ENCODE measurements at places on chromosomes 6 and 20.

DNA sequence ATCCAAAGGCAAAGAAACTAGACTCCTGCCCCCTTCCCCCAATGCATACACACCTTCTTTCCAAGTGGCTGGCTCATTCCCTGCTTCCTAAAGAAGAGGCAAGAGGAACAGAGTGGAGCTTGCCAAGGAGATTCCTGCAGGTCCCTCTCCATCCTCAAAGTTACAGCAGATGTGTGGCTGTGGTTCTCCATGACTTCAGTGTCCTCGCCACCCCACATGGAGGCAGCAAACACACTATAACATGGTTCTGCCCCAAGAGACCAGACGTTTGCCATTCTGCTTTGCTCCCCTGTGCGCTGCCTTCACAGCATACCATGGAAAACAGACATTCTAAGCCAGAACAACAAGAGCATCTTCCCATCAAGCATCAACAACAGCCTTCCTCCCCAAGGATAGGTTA, 84.4 kb downstream of the BACH2 start:
- DNase-seq, result no peak

DNA sequence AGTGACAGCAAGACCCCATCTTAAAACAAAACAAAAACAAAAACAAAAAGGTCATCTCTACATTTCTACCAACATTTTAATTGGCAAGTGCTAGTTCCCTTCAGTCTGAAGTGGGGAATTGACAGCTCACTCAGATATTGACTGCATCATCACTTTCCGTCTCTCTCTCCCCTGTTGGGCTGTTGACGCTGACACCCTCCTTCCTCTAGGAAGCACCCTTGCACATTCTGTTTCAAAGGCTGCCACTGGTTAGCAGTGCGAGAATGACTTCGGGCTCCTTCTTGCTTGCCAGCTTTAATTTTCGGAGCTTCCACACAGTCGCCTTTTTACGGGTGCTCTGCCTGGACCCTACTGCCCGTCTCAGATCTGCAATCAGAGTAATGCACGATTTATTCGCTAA, 96.6 kb upstream of the INSM1 start:
- DNase-seq, result no peak

DNA sequence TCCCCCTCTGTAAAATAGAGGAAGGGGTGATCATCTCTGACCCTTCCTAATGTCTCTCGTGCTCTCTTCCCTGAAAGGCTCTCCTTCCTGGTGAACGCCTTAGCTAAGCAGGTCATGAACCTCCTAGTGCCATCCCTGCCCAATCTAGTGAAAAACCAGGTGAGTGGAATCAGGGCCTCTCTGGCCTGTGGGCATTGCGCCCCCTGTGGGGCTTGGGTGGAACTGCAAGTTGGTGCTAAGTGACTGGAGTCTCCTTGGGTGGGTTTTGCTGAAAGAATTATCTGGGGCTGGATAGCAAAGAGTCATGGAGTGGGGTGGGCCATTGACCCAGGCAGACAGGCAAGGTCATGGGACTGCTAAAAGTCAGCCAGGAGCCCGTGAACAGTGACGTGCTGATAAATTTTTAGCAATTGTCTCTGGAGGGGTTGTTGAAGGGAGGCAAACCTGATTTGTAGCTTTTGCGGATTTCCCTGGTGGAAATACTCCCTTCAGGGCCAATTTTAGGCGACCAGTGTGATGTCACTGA, 8.9 kb downstream of the BPIFB1 start:
- DNase-seq, result peak; percentile 74

DNA sequence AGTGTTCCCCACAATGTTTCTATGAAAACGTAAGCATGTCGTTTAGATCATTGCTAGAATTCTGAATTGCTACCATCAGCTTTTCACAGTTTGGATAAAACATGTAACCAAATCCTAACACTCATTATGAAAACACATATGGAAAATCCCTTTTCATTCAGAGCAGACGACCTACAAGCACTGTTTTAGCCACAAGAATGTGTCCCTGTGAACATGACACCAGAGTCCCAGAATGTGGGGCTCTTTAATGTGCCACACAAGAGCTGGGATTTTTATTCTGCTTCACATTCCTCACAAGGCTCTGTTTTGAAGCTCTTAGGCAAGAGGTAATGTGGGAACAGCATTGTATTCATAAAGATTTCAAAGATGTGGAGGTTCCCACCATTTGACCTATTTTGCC, 141.1 kb upstream of the CITED2 start:
- DNase-seq, result no peak

DNA sequence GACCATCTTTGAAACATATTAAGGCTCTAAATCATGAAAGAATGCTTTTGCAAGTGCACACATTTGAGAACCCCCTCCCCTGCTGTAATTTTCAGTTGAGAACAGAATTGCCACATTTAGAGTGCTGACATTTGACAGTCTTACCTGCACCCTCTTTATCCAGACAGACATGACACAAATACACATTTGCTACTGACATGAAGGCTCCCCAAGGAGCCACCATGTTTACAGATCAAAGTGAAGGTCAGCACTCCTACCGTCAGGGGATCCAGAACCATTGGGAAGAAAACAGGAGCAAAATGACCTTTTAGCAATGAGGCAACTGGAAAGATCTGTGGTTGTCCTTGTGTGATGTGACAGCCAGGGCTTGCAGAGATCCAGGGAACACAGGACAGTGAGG, 315.4 kb upstream of the CNR1 start:
- DNase-seq, result no peak

DNA sequence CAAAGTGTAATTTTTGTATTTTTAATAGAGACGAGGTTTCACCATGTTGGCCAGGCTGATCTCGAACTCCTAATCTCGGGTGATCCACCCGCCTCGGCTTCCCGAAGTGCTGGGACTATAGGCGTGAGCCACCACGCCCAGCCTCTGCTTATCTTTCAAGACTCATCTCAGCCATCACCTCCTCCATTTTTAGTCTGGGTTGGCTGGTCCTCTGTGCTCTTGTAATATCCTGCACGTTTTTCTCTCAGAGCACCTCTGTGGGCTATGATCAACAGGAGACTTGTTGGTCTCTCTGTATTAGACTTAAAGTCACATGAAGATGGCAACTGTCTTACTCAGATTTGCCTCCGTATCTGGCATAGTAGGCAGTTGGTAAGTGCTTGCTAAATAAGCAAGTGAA, 7.6 kb downstream of the NOTCH4 start:
- no peak for DNase-seq

GRCh38 chr6:78502386-78502887, 364.9 kb upstream of the IRAK1BP1 start:
- DNase-seq, result no peak

DNA sequence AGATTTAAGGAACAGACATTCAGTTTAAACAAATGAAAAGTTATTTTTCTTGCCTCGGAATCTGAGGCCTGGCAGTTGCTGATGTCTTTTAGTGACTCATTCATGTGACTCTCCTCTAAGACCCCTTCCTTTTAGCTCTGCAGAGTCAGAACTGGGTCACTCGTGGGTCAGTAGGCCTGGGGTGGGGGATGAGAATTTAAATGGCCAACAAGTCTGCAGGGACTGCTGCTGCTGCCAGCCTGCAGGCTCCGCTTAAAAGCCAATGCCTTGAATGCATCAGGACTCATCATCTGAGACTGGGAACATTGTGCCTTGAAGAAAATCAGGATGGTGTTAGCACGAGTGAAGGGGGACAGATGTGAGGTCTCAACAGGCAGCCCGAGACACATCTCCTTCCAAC, 404.3 kb downstream of the CDH26 start:
- DNase-seq, result no peak

GRCh38 chr6:113481458-113481857, 375.7 kb upstream of the MARCKS start:
- DNase-seq, result no peak

GRCh38 chr6:149176971-149177667, 140.4 kb upstream of the TAB2 start:
- no peak for DNase-seq
